HCT116 (cell line): ENCODE measurements at places on chromosomes 3 and 15.

GRCh38 chr15:60363087-60363549 is 34.7 kb downstream of the ANXA2 start:
- DNase-seq = no peak

DNA sequence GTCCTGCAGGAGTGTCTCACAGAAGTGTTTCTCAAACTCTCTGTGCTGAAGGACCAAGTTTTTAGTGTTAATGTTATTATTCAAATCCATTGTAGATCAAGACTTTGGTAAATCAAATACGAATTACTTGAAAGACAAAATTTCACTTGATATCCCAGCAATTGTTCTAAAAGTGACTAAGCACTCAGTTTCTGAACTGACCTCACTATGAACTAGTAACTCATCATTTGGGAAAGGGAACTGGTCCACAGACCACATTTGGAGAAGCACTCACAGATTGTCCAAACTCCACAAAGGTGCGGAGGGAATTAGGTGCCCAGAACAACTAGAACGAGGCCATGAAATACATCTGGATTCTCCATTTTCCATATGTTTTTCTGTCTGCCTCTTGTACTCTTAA is 25.6 kb downstream of the FAM43A start:
- DNase-seq = no peak

DNA sequence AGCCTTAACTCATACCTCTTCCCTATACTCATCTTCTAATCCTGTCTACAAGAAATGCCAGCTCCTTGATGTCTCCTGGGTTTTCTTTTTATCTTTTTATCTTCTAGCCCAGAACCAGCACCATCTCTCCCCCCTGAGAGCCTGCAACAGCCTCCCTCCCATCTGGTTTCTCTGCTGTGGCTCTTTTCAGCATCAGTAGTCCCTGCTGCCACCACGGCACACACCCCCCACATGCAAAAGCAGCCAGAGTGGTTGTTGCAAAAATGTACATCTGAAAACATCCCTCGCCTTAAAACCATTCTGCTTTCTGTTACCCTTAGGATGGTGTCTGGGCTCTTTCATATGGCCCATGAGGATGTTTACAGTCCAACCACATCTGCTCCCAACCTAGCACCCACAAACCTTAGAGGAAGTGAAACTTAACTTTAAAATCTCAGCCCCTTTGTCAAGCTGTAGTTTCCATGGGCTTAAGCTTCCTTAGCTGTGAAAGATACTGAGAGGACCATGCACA is 775 bp downstream of the TTC21A start:
- no peak for DNase-seq

DNA sequence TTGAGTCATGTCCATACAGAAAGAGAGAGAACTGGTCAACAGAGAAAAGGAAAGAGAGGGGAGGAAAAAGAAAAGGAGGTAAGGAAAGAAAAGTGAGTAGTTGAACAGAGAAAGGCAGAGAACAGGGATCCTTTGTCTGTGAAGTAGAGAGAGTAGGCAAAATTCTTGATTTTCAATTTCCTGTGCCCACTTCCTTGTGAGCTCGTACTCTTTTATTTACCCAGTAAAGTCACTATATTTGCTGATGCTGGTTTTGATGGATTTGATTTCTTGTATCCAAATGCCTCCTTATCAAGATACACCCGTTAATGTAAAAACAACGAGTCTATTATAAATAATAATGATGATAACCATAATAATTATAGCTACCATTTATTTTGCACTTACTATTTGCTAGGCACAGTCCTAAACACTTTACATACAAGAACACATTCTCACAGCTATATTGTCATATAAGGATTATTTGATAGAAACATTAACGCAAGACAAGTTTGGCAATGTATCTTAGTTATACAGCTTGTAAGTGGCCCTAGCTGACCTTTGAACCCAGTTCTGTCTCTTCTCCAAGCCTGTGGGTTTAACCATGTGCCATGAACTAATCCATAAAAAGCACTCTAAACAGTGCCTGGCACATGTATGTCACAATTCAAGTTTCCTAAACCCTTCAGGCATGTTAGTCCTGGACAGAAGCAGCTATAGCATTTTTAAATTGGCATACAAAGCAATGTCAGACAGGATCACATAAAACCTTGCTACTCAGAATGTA is 6.7 kb upstream of the P2RY1 start:
- no peak for DNase-seq

GRCh38 chr3:81315030-81315429 is 446.4 kb downstream of the GBE1 start:
- no peak for DNase-seq

- DNase-seq = no peak
These were observed 114.6 kb downstream of the CCNL1 start for GRCh38 chr3:157045238-157045850.

DNA sequence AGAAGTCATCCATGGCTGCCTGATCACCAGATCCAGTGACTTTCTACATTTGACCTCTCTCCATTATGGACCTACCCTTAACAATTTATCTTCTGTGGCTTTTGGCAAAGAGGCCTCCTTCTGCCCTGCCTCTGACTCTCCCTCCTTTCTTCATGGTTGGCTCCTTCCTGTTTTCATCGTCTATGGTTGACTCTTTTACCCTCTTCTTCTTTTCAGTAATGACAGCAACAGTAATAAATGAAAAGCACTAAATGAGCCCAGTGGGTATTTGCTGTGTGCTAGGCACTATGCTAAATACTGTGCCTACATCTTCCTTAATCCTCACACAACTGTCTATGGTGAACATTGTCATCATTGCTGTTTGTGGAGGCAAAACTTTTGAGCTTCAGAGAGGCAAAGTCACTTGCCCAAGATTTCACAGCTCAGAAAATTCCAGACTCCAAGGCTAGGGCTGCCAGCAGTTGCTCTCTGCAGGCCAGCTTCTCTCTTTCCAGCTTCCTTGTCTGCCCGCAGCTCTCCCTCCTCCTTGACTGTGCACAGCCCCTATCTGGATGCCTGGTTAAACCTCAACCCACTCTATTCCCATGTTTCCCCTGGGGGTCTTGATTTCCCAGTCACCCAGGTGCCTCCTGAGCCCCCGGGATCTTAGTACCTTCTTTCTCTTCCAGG is 24.6 kb downstream of the ITPR1 start:
- DNase-seq = no peak

- DNase-seq = no peak
These were observed 120.3 kb upstream of the TJP1 start for GRCh38 chr15:29942548-29942947.

- no peak for DNase-seq
These were observed 23.9 kb upstream of the SLC25A36 start for GRCh38 chr3:140917772-140918171.

DNA sequence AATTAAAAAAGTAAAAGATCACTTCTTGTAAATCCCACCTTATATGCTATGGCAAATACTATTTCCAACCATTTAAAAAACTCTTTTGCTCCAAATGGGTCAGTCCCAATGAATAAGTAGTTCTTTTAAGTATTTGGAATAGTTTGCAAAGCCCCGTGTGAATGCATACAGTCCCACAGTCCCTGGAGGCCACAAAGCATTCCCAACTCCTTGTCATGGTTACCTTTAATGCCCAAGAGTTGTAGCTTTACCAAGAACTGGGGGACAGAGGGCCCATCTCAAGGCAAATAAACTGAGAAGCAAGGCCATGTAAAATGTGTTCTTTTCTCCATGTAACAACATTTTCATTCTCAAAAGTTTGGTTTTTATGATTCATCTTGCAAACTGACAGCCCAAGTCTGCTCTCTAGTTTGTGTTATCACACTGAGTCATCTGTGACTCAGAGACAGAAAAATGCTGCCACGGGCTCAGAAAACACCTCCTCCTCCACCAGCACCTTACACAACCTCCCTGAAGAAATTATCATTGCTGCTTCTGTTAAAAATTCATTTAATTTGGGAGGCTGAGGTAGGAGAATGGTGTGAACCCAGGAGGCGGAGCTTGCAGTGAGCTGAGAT is 336.2 kb downstream of the ERC2 start:
- peak; percentile 12 for DNase-seq

DNA sequence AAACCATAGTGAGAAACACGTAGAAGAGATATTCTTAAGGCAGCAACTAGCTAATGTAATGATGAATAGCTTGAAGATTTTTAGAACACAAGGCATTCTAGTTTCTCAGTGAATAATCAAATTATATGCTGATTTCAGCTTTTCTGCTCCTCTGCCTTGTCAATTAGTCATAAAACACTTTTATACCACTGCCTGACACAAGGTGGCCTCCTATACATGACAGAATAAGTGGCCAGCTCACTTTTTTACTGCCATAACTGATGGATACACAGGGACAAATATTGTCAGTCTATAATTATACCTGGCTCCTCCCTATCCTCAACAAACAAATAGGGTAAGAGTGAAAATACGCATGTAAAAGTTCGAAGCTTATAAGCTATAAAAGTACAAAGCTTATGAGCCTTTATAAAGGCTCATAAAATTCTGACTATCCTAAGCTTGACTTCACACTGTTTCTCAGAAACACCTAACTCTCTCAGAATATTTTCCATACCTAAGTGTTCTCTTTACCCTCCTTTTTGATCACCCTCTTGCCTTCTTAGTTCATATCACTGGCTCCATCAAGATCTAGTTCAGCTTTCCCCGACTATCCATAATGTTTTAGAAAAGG is 81.6 kb downstream of the HERC1 start:
- peak; percentile 60 for DNase-seq

DNA sequence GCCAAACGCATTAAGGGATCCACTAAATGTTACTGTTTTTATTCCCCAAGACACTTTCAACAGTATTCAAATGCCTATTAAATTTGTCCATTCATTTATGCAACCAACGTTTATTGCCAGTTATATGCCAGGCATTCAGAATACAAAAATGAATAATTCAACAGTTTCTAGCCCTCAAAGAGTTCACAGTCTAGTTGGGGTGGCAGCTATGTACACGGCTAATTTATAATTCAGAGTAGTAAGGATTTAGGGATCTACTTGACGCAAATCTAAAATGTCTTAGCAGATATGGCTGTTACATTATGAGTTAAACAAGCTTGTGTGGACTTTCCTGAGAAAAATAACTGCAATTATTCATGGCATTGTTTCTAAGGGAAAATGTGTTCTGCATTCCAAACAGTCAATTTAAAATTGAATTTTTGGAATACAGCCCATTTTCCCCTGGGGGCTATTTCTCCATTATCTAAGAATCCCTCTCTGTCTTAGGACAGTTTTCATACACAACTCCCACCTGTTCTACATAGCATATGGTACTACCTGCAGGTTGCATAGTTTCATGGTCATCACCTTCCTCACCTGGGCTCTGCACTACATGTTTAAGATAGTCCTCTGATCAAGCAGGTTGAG is 11.5 kb upstream of the MSL2 start:
- no peak for DNase-seq

- DNase-seq = peak; percentile 18
These were observed 3.3 kb upstream of the DCP1A start for GRCh38 chr3:53350652-53351051.

GRCh38 chr15:64341961-64342360 is 14.0 kb downstream of the CSNK1G1 start:
- DNase-seq = no peak

DNA sequence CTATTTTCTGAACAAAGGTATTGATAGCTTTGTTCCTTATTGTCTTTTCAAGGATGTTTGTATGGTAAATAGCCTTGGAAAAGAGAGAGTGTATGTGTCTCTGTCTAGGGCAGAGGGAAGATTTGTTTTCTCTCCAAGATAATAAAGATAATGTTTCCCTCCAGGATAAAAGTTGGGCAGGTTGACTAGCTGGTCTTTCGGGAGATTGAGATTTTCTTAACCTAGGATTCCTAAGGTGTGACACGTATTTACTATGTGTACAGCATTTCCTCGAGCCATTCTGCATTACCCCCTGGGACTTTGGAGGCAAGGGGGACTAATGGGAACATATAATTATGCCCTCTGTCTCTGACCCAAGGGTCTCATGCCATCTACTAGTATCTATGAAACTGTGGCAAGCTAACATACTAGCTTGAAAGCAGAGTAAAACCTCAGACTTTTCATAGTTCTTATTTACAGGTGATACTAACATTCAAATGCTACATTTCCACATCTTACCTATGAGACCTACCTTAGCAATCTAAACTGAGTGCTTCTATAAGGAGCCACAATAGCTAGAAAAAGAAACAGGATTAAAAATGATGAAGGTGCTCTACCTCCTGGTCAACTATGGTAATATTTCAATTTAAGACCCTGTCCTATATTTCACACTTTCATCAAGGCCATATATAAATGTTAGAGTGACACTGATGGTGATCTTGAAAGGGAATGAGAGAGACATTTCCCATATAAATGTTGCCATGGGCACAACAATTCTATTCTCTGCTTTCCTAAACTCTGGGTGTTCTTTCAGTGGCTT is 252.9 kb upstream of the CBLB start:
- no peak for DNase-seq

DNA sequence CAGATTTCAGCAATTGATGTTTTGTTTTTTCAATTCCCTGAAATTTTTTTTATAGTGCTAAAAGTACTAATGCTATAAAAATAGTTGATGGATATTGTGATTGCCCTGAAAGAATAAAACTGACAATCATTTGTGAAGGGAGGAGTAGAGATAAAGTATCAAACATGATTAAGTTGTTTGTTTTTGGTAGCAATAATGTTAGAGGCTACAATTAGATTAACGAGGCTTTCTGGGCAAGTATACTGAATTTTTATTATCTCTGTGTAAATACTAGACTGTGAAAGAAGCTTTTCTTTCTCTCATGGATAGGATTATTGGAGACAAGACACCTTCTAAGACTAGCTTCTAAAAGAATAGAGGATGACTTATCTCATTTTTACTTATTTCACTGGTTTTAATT is 15.6 kb downstream of the NR1D2 start:
- DNase-seq = no peak

DNA sequence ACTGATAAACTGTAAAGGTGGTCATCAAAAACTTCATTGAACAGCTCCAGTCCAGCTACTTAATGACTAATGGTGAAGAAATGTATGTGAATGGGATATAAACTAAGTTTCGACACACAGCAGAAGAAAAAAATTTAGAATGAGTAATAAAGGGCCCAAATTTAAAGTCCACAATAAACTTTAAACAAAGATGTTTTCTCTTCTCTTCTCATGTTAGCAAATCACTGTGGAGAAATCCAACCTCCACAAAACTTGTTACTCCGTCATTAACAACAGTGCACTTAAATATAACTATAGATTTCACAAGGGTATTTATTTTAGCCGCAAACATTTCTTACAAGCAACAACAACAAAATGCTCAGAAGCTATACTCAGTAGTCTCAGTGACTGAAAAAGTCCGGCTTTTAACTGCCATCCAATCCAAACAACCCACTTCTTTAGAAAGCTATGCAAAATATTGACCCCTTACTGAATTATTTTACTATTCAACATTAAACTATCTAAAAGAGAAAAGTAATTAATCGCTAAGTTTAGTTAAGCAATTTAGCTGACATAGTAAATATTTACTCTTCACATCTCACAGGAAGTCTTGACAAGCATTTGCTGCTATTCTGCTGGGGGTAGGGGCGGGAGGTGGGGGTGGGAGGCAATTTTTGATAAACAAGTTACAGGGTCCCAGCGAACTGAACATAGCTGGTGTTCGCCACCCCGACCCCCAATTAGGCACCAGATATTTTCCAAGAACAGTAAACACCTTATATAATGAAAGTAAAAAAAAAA is 2.4 kb downstream of the IGF2BP2 start:
- no peak for DNase-seq
